ENCODE measurements at places on chromosomes 1 and 21. TPM values are rescaled to one million over a fixed set of nuclear protein-coding genes. Genes with fewer than 3 reads are reported as not detected.

GRCh38 chr1:58664881-58665280, 35.0 kb downstream of the MYSM1 start:
- DNase-seq = no peak
- peaks cover 31% of the 10 kb centered on the region for H3K36me3 ChIP-seq
- no peak overlapping the region for H3K27ac ChIP-seq
- H3K27me3 ChIP-seq = no peaks in the 10 kb centered on the region
- no peak overlapping the region for H3K4me3 ChIP-seq
- no peaks in the 10 kb centered on the region for H3K4me1 ChIP-seq

DNA sequence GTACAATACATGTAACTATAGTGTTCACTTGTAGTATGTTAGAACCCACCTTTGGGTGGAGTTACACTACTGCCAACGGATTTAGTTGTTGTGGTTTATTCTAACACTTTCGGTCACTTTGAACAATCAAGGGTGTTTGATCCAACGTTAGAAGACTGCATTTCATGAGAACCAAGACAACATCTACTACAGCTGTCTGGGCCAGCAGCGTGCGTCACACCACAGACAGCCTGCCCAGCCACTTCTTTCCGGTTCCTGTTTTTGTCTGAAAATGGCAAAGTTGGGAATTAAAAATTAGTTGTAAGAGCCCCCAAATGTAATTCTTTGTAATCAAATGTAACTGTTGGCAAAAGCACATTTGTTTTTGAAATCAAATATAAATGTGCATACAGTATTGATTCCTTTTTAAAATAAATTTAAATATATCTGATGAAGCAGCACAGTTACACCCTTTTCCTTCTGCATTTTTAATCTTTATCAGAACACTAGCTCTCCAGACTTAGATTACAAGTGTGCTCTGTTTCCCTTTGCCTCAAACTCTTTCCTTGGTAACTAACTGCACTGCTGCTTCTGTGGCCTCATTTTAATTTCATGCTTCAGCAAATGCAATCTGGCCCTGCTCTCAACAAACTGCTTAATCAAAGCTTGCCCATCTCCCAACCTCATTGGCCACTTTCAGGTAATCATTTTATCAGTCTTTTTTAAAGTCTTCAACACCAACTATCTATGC, 86.6 kb upstream of the DPH5 start:
- peak; percentile 59 for DNase-seq
- no peaks in the 10 kb centered on the region for H3K27me3 ChIP-seq
- peaks cover 51% of the 10 kb centered on the region for H3K4me1 ChIP-seq
- peak overlapping the region; percentile 95 for H3K27ac ChIP-seq
- peaks cover 40% of the 10 kb centered on the region for H3K36me3 ChIP-seq
- peak overlapping the region; percentile 66 for H3K4me3 ChIP-seq

The CELA3B gene
- not detected for total RNA-seq

GRCh38 chr1:79198832-79199231, 192.3 kb upstream of the ADGRL4 start:
- H3K4me3 ChIP-seq = no peak overlapping the region
- no peak overlapping the region for H3K27ac ChIP-seq
- H3K27me3 ChIP-seq = no peaks in the 10 kb centered on the region
- no peaks in the 10 kb centered on the region for H3K36me3 ChIP-seq

- no peak overlapping the region for H3K4me3 ChIP-seq
- DNase-seq = no peak
- H3K27ac ChIP-seq = no peak overlapping the region
- H3K36me3 ChIP-seq = no peaks in the 10 kb centered on the region
- H3K27me3 ChIP-seq = peaks cover 12% of the 10 kb centered on the region
Measured at GRCh38 chr1:205656236-205656635, 24.1 kb downstream of the SLC45A3 start.

The PADI6 gene
- not detected for total RNA-seq

GRCh38 chr1:86419277-86419903, 4.6 kb upstream of the CLCA2 start:
- no peaks in the 10 kb centered on the region for H3K36me3 ChIP-seq
- no peak for DNase-seq
- peaks cover 4% of the 10 kb centered on the region for H3K27me3 ChIP-seq
- H3K4me1 ChIP-seq = peaks cover 2% of the 10 kb centered on the region

DNA sequence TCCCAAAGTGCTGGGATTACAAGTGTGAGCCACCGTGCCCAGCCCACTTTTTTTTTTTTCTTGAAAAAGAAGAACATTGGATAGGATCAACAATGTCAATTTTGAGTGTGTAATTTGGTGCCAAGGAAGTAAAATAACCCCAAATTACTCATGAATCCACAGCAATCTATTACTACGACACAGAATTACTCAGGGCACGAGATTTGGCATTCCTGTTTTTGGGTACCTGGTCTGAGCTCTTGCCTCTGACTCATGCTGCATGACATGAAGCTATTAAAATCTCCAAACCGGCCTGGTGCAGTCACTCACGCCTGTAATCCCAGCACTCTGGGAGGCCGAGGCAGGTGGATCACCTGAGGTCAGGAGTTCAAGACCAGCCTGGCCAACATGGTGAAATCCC, 10.4 kb downstream of the RNF19B start:
- H3K36me3 ChIP-seq = peaks cover 23% of the 10 kb centered on the region
- H3K4me1 ChIP-seq = peaks cover 21% of the 10 kb centered on the region
- H3K4me3 ChIP-seq = no peak overlapping the region
- H3K27ac ChIP-seq = no peak overlapping the region
- no peak for DNase-seq

The CRYAA gene
- total RNA-seq = not detected

- peak overlapping the region; percentile 68 for H3K27ac ChIP-seq
- peaks cover 48% of the 10 kb centered on the region for H3K4me1 ChIP-seq
- H3K27me3 ChIP-seq = no peaks in the 10 kb centered on the region
- no peak for DNase-seq
Measured at GRCh38 chr1:108082738-108083562, 117.2 kb downstream of the SLC25A24 start.

The SHE gene
- total RNA-seq = not detected

The FH gene
- total RNA-seq = 53.5 TPM

DNA sequence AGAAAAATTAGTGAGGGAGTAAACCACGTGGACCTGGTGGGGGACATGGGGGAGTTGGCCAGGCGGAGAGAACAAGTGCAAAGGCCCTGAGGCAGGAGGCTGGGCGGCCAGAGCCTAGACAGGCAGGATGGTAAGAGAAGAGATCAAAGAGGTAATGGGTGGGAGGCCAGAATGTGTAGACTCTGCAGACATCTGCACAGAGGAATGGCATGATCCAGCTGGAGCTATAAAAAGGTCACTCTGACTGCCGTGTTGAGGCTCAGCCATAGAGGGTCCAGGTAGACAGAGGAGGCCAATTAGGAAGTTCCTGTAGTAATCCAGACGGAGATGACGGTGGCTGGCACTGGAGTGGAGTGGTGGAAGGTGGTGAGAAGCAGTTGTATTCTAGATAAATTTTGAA, 3.6 kb downstream of the H6PD start:
- DNase-seq = no peak
- peaks cover 4% of the 10 kb centered on the region for H3K36me3 ChIP-seq
- H3K27ac ChIP-seq = no peak overlapping the region
- H3K27me3 ChIP-seq = peaks cover 2% of the 10 kb centered on the region

Data from activated naive CD8-positive, alpha-beta T cell treated with anti-CD3 and anti-CD28 coated beads, Interleukin-2, amount 10 ng/mL, durations not matched to agents 7 days and 5 days (primary cell).